LHCN-M2 (cell line): ENCODE measurements at places on chromosomes 2 and 18.

DNA sequence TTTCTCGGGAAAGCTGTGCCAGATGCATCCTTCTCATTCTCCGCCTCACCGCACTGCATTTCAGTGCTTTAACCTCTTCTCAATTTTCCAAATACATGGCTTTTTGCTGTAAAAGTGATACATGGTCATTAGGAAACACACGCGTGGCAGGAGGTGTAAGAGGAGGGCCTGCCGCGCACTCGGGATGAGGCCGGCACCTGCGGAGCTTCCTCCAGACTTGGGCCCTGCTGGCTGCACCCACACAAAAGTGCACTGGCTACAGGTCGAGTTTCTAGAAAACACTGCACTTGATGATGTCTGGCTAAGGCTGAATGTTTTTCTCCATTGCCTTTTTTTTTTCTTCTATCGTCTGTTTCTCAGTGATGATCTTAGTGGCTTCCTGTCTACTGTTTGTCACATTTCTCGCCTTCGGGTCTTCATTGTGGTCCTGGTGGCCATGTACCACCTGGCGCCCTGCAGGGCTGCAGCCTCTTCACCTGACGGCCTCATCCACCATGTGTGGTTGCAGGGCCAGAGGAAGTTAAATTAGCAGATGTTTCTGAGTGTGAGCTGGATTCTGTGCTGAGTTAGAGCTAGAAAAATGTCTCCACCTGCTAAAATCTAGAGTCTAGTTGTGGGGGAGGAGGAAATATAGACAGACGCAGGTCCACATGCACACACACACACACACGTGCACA lies 7.6 kb downstream of the KCNG2 start:
- DNase-seq: no peak

GRCh38 chr2:178858896-178859625 lies 51.8 kb upstream of the TTN start:
- DNase-seq: peak; percentile 93

DNA sequence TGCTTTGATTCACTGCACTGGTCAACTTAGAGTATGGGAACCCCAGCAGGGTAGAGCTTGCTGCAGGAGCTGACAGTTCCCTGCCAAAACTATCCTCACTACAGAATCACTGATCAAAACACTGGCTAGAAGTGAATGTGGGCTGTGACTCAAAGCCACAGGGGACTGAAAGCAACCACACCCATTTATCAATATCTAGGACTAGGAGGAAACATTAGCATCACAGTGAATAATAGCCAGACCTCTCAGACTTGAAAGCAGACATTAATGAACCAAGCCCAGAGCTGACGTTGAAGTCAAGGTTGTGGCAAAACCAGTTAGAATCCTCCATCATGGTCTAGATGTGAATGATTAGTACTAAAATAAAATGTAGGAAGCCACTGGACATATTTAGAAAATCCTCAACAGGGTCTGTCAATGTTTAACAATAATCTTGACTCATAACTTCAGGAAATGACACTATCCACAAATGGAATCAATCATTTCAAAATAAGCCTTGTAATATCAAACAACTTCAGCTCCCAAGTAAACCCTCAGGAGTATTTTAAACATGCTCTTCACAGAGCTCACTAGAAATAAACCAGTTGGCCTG lies 131.4 kb downstream of the CDH20 start:
- DNase-seq: no peak

GRCh38 chr2:236166796-236167296 lies 1.3 kb downstream of the GBX2 start:
- no peak for DNase-seq

DNA sequence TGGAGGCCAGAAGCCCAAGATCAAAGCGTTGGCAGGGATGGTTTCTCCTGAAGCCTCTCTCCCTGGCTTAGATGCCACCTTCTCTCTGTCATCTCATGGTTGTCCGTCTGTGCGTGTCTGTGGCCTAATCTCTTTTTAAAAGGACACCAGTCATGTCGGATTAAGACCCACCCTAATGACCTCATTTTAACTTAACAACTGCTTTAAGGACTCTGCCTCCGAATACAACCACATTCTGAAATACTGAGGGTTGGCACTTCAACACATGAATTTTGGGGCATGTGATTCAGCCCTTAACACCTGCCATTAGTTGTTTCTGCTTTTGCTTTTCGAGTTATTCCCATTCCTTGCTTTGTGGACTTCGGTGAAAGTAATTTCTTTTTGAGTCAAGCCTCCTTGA lies 97.8 kb upstream of the SMIM21 start:
- no peak for DNase-seq

DNA sequence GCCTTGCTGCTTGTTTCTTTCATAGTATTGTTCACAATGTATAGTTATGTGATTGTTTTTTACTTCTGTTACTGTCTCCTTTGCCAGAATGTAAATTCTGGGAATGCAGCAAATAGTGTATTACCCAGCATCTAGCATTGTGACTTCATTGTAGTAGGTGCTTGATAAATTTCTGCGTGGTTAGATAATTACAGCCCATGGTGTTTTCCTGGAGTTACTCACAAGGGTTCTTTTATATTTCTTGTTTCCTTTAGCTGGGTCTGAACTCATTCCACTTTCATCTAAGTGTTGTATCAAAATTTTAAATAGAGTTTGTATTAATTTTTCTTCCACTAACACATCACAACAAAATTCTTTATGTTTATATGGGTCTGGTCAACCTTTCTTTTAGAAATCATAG lies 132.6 kb downstream of the MAP4K4 start:
- DNase-seq: no peak

GRCh38 chr2:54206596-54206995 lies 49.4 kb downstream of the TSPYL6 start:
- DNase-seq: peak; percentile 70

GRCh38 chr2:211259831-211260476 lies 703.6 kb downstream of the CPS1 start:
- no peak for DNase-seq

- DNase-seq: no peak
Measured at GRCh38 chr18:51171223-51171622, 26.3 kb downstream of the MEX3C start.
